ENCODE measurements at places on chromosomes 13 and 19.

GRCh38 chr13:50355797-50356196 is 340.6 kb downstream of the KCNRG start:
- DNase-seq = no peak

DNA sequence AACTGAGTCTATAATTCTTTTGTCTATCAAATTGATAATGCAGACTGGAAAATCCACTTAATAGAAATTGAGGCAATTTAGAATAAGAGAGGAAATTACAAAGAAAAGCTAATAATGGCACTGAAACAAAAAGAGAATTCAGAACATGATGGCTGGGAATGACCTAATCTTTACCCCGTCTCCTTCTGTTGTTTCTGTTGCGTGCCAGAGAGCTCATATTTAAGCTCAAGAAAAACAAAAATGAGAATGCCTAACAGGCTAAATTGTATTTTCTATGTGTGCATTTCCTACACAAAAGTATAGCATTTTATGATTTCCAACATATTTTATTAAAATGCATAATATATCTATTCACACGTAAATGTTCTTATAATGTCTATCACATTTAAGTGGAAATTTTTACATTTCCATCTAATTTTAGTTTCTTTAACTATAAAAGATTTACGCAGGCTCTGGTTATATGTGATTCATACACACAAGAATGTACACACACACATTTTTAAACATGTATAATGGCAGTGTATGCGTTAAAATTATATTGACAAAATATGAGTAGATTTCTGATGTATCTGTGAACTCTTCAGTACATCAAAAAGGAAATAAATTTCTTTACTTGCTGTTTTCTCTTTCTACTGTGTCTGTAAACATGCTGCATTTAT is 432.3 kb downstream of the SLITRK6 start:
- no peak for DNase-seq

GRCh38 chr13:46753917-46754316 is 43.0 kb downstream of the ESD start:
- DNase-seq = no peak

- no peak for DNase-seq
These were observed 528.9 kb downstream of the DACH1 start for GRCh38 chr13:71338070-71338469.

DNA sequence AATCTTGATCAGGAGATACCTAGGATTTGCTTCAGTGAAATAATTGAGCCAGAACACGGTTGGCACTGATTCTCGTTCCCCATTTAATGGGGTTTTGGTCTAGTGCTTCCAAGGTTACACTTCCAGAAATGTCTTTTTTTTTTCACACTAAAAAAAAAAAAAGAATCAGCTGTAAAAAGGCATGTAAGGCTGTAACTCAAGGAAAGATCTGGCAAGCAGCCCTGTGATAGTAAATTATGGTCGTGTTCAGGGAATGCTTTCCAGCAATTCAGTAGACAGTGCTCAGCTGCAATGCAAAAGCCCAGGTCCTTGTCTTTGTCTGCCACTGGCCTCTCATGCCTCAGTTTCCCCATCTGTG is 27.2 kb upstream of the NDUFS7 start:
- no peak for DNase-seq

DNA sequence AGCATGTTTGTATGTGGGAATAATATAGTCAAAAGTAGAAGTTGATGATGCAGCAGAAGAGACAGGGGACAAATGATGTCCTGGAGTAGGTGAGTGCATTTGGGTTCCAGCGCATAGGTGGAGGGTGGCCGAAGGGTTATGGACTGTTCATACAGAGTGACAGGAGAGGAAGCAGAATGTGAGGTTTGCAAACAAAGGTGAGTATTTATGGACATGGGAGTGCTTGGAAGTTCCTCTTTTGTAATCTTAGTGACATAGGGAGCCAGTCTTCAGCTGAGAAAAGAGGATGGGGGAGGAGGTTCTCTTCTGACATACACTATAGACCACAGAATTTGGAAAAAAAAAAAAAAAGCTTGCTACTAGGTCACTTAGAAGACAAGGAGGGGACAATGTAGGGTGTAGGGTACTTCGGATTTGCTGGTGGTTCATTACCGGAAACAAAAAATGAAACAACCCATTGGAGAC is 331.6 kb downstream of the DLEU7 start:
- DNase-seq = peak; percentile 39

DNA sequence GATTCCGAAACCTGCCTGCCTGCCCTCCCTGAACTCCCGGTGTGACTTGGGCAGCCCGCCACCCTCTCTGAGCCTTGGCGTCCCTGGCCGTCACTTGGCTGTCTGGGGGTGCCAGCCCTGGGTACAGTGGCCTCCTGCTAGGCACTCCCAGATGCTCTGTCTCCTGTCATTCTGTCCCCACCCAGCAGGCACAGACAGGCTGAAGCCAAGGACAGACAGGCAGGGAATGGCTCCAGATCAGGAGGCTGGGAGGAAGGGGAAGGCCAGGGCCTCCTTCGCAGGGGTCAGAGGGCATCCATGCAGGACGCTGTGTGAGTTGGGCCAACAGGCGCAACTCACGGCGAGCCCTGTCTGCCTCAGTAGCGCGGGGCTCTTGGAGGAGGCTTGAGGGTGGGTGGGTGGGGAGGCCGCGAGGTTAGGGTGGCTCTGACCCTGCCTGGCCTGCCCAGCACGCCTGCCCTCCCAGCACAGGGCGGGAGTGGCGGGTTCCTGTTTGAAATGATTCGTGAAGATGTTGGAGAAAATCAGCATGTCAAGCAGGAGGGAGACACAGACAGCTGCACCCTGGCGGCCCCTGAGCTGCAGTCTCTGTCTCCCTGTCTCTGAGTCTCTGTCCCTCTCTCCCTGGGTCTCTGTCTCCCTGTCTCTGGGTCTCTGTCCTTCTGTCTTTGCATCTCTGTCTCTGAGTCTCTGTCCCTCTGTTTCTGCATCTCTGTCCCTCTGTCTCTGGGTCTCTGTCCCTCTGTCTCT is 19.7 kb downstream of the KLHL26 start:
- no peak for DNase-seq

DNA sequence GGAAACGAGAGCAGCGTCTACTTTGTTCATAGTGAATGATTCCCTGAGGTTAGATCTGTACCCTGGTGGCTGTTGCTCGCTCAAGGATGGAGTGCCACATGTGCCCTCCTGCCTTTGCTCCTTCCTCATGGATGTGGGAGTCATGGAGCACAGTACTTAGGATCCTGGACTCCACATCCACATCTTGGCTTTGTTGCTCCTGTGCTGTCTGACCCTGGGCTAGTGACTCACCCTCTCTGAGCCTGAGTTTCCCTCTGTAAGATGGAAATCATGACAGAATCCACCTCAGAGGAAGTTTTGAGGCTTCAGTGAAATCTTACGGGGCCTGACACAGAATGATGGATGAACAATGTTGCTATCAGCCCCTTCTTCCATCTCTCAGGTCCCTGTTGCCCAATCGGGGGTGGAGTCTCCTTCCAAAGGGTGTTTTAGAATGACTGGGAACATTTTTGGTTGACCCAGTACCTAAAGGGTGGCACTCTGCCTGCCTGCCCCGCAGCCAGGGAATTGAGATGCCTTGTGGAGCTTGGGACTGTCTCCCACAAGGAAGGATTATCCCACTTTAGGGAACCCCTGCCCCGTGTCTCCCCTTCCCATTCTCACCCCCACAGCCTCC is 9.8 kb upstream of the TIMM50 start:
- DNase-seq = no peak

DNA sequence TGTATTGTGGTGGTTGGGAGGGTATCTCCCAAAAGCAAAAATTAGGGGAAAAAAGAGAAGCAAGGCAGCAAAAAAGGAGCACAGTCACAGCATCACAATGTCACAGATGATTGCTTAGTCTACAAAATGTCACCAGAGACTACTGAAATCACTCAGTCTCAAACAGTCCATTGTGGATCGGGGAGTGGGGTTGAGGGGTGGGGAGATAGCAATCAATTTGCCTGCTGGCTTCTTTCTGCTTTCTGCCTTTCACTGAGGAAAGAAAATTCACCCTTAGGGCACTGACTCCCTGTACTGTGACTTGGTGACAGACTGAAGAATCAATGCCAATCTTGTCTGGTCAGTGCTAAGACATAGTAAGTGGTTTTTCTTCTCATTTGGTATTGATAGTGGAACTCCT is 2127.1 kb upstream of the PCDH20 start:
- DNase-seq = no peak

DNA sequence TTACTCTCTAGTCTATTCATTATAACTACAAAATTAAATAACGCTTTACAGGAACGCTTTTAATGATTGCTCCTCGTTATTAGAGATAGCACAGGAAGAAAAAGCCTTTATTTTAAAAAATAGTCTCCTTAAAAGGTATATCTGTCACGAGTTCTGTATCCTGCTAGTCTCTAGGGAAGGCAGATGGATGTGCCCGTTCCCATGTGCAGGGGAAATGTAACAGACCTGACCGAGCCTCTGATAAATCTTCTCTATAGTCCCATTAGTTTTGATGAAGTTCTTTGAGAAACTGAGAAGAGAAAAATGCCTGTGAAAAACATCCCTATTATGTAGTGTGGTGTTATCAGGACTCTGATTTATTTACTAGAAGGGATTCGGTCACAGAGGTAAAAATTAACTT is 226.4 kb downstream of the PCDH9 start:
- no peak for DNase-seq

GRCh38 chr13:107144432-107144831 is 576.5 kb upstream of the ARGLU1 start:
- no peak for DNase-seq

DNA sequence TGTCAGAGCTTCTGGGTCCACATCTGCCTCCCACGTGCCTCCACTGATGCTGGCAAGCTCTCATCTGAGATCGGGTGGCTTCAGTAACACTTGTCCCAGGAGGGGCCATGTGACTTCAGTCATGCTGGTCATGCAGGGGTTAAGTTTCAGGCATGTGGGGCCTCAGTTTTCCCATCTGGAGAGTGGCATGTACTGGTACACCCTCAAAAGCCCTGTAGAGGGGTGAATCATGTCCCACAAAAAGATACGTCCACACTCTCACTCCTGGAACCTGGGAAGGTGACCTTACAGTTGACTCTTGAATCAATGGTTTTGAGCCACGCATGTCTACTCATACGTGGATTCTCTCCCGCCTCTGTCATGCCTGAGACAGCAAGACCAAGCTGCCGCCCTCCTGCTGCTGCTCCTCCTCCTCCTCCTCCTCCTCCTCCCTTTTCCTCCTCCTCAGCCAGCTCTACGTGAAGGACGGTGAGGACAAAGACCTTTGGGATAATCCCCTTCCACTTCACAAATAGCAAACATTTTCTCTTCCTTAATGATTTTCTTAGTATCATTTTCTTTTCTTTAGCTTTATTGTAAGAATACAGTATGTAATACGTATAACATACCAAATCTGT is 53.7 kb downstream of the COMP start:
- no peak for DNase-seq

GRCh38 chr13:113066142-113066455 is 39.5 kb upstream of the F7 start:
- DNase-seq = no peak

GRCh38 chr19:19475015-19475765 is 40.2 kb downstream of the TSSK6 start:
- DNase-seq = no peak

- no peak for DNase-seq
These were observed 13.8 kb downstream of the BIVM start for GRCh38 chr13:102812611-102813287.

GRCh38 chr13:99376924-99377323 is 69.7 kb upstream of the GPR183 start:
- DNase-seq = no peak

DNA sequence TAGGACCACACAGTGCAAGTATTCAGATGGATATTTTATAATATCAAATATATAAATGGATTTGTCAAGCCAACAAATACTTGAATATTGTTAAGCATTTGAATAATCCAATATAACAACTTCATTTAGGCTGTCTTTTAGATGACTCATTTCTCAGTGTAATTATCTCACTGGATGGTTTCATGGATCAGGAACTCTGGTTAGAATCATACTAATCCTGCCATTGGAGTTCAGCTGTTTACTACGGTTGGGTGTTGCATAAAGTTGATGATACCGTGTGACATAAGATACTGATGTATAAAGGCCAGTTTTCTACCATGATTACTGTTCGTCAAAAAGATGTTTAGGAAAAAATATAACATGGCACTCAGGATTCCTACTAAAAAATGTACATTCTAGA is 196.3 kb downstream of the TSHZ3 start:
- no peak for DNase-seq

DNA sequence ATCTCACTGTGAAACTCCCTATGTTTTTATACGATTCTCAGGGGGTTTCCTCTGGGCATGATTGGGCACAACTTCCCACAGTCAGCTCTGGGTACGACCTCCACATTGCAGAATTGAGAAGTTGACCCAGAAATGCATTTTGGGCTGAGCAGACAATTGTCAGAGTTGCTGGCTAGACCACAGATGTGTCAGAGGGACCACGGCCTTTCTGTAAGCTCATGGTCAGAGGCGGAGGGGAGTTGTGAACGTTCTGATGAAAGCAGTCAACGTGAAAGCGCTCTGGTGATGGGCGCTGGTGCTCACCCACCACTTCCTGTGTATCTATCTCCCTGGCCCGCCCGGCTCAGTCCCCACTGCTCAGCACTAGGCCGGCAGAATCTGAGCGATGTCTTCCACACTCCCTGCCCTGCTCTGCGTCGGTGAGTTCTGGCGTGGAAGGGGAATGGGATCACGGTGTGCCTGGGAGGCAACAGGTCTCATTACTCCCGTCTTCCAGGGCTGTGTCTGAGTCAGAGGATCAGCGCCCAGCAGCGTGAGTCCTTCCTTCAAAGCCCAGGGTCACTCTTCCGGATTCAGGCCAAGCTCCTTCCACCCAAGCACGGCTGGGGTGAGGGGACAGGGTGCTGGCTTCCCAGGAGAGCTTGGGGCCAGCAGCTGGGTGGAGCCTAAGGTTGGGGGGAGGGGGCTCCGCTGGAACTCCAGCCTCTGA is at the start of gene NCR1:
Gene NCR1, plus strand, starts transcription at position 346 of the 709 bp plus-strand sequence. Its CDS starts 40 bp downstream, at position 386.
- no peak for DNase-seq

DNA sequence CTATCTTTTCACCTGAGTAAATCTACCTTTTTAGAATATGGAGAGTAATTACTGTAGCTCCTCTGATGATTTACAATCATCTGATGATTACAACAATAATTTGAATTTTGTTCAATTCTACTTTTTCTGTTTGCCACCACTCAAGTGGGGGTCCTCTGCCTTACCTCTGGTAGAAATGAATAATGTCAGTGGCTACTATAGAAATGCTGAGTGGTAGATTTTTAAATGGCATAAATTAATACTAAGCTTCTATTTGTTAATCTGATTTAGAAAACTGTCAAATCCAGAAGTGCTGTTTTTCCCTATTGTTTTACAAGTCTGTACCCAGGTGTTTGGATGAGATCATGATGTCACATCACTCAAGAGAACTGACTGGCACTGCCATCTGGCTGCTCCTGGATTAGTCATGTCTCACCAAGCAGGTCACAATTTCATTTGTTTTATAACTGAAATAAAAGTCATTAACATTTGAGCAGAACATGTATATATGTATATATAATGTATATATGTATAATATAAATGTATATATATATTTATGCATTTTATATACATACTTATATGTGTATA is 494.8 kb downstream of the TBC1D4 start:
- DNase-seq = no peak

All from germinal center (tissue), 1 donor.